ENCODE measurements at places on chromosomes 6 and 20.
A peak's percentile ranks its signal among the peaks of the same experiment; 100 is the strongest.

- DNase-seq = no peak
Observed at GRCh38 chr6:43471399-43471798, 6.0 kb upstream of the TJAP1 start.

GRCh38 chr20:59425572-59425971 is 125.2 kb downstream of the EDN3 start:
- DNase-seq = no peak

DNA sequence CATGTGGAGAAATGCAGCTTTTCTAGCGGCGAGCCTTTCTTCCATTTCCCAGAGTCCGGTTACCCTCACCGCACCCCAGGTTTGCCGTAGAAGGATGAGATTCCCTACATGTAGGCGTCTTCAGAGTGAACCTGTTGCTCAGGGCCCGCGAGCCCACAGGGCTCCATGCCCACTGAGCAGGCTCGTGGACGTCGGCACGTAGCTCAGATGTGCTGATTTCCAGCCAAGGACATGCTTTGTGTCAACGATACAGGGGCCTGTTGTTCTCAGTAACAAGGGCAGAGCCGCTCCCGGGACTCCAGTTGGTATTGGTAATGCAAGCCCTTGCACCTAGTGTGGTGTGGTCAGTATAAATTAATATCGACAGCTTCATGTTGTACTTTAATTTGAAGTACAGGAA is 159.6 kb downstream of the MTHFD1L start:
- DNase-seq = no peak

- no peak for DNase-seq
Observed at GRCh38 chr6:134468633-134469032, 150.7 kb upstream of the SGK1 start.

- no peak for DNase-seq
Observed at GRCh38 chr20:18754030-18754652, 59.4 kb upstream of the SCP2D1 start.

DNA sequence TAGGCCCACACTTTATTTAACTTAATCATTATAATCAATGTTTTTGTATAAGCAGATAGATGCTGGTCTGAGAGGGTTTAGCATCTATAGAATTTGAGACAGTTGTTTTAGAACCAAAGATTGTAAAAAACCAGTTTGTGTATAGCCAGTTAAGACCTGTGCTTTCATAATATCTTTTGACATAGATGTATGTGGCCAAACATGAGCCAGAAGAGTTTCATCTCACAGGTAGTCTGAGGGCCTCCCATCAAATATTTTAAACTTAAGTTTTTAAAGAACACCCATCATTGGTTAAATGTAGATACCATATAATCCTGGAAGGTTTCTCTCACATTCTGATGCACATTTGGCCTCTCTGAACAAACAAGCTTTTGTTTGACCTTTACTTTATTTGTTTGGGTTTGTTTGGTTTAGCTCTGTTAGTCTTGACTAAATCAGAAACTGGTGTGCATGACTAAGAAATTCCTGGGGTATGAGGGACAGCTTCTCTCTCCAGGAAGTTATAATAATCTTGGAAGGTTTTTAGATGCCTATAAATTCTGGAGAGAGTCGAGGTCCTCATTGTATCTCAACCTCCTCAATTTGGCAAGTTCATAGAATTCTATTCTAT is 58.0 kb upstream of the TMEM200A start:
- no peak for DNase-seq

DNA sequence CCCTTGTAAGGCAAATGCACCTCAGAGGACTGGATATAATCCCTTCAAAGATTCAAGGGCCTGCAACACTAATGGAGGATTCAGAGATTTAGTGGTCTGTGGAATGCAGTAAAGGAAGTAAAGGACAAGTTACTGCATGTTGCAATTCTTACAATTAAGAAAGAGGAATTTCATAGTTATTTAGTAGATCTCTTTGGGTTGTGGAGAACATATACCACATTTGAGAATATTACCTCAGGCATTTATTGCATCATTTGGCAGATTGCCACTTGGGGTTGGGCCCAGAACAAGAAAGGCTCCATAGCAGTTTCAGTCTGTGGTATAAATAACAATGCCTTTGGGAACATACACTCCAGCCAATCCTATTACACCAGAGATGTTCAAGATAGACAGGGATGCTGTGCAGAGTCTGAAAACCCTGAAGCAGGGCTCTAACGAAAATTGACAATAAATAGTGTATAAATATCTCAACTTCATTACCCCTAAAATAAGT is 20.9 kb upstream of the EPM2A start:
- no peak for DNase-seq

- DNase-seq = no peak
Observed at GRCh38 chr20:57133926-57134650, 132.4 kb downstream of the BMP7 start.

DNA sequence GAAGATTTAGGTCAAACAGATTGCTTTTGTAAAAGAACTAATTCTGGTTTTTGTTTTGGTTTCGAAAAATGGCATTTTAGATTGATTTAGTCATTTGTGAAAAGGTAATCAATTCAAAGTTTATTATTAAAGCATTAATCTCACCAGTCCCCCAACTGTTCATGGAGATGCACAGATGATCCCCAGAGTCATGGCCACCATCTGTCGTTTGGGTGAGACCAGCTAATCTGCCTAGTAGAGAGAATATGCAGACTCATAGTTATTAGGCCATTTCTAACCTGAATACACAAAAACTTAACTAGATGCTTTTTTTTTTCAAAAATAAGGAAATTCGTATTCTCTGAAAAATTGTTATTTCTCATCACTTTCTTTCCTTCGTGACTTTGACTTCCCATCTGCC is 58.1 kb downstream of the C6orf58 start:
- no peak for DNase-seq

- peak; percentile 6 for DNase-seq
Observed at GRCh38 chr6:53579338-53579737, 34.4 kb upstream of the GCLC start.

GRCh38 chr20:8271727-8272126 is 139.7 kb downstream of the PLCB1 start:
- DNase-seq = no peak

GRCh38 chr6:138692978-138693909 is 80.3 kb upstream of the CCDC28A start:
- peak; percentile 7 for DNase-seq

- DNase-seq = no peak
Observed at GRCh38 chr6:14412026-14412425, 294.5 kb downstream of the CD83 start.

DNA sequence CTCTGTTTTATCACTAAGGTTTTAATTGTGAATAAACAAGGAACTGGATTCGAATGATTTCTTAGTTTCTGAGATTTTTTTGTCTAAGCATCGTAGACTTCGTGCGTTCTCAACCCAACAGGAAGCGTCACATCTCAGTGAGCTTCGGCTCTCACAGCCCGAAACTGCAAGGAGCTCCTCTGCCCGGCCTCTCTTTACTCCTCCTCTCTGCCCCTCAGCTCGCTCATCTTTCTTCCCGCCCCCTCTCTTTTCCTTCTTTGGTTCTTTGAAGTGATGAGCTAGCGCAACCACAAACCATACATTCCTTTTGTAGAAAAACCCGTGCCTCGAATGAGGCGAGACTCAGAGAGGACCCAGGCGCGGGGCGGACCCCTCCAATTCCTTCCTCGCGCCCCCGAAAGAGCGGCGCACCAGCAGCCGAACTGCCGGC is 480 bp upstream of the NT5E start:
- DNase-seq = peak; percentile 33

GRCh38 chr6:52510213-52510562 is 66.7 kb downstream of the TRAM2 start:
- DNase-seq = no peak

Measured in stimulated activated CD4-positive, alpha-beta T cell treated with anti-CD3 and anti-CD28 coated beads, Interleukin-12 subunit alpha, Interleukin-12 subunit beta, amount 100 ng/mL, for 4 hours (primary cell).